AG08396 (cell line): ENCODE measurements at places on chromosomes 6 and 20.

GRCh38 chr20:23135449-23136420 is 49.6 kb upstream of the CD93 start:
- no peak for DNase-seq

DNA sequence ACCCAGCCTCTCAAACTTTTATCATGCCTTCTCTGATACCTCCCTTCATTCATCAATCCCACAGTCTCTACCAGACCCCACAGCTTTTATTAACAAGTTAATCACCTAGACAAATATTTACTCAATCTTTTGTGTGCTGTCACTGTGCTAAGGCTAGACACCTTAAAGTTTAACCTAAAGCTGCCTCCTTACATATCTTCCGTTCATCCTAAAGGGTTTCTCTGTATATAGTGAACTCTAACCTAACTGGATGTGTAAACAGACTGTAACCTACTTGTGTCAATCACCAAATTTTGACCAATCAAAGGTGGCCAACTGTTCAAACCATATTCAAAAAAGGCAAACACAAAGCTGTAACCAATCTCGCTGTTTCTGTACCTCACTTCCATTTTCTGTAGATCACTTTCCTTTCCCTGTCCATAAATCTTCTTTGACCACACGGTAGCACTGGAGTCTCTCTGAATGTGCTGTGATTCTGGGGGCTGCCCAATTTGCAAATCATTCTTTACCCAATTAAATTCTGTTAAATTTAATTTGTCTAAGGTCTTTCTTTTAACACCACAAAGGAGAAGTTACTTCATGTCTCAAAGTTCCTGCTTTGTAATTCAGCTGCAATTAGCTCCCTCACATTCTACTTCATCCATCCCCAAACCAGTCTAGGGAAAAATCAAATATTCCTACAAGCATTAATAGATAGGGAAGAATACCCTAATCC is 72.5 kb downstream of the ARHGAP18 start:
- DNase-seq = no peak

DNA sequence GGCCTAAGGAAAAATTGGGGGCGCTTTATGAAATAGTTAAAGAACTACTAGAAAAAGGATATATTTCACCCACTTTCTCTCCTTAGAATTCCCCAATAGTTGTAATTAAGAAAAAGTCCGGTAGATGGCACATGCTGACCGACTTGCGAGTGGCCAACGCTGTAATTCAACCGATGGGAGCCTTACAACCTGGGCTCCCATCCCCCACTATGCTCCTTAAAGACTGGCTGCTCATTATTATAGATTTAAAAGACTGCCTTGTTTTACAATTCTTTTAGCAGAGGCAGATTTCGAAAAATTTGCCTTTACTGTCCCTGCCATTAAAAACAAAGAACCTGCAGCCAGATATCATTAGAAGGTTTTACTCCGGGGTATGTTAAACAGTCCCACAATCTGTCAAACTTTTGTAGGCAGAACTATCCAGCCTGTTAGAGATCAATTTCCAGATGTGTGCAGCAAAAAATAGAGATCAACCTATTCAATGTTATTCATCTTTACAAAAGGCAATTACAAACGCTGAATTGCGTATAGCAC is 58.5 kb upstream of the PRSS16 start:
- peak; percentile 68 for DNase-seq

GRCh38 chr6:126529637-126530362 is 189.9 kb downstream of the CENPW start:
- no peak for DNase-seq

GRCh38 chr6:151374036-151374683 is 17.2 kb downstream of the ZBTB2 start:
- no peak for DNase-seq

DNA sequence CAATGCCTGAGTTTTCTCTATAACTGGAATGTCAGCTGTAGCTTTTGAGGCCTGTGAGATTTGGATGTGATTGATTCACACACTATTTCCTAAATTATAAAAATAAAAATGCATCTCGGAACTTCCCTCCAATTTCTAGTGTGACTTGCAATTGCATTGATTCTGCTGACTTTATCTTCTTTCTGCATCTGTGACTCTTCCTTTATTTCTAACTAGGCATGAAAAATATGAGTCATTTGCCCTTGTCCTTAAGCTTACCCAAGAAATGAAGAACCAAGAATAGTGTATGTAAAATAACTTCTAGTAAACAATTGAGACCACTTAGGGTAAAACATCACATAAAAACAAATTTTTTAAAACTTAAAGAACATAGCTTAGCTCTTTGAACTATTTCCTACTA is 12.9 kb downstream of the OR2J2 start:
- DNase-seq = no peak

DNA sequence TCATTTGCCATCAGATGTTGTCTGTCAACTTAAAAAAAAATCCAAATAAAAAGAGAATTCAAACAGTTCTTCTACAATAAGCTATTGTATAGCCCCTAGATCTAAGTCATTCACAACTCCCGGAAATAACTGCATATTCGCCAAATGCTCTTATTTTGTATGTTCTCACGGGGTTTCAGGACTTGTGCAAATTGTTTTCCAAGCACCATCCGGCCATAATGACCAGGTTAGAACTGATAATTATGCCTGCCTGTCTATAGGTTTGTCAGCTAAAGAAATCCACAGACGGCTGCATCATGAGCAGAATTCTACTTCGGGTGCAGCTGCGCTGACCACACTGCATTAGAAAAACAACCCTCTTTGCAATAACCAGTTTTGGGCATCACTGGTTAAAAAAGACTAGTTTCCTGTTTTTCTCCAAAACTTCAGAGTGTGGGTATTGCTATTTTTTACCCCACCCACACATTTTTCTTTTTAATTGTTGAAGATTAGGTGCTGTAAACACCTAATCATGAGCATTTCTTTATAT is 87.7 kb downstream of the HIVEP2 start:
- no peak for DNase-seq

- no peak for DNase-seq
These were observed 41.1 kb downstream of the DYNLT1 start for GRCh38 chr6:158603261-158604047.

DNA sequence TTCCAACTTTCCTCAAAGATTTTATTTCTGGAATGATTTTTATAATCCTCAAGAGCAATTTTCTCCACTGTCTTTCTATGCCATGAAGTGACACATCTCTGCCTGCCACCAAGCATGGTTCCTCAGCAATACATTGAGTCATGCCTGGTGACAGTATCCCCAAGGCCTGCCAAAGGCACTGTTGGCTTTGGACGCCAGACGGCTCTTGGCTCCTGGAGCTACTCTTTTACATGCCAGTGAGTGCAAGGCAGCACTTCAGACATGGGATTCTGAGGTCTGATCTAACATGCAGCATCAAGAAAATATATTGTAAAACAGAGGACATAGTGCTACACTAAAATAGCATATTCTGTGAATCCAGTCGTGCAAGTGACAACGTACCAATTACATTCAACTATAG is 20.1 kb upstream of the PLEKHG1 start:
- no peak for DNase-seq

GRCh38 chr6:165884813-165885765 is 222.0 kb upstream of the PDE10A start:
- DNase-seq = peak; percentile 77
